ENCODE measurements at places on chromosomes 6 and 20.

DNA sequence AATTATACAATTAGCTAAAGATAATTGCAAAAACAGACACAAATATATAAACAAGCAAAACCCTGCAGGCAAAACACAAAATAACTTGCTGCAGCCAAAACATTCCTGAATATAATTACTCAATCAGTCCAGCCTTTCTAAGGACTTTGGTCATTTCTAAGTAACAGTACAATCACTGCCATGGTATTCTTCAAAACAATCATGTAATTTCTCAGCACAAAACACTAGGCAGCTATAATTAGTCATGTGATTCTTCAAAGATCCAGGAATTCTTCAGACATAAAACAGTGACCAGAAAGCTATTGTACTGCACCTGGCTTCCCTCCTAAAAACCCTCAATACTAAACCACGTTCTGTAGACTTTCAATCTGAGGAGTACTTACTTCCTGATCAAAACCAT is 881.1 kb downstream of the EPHA7 start:
- no peak for DNase-seq

- DNase-seq, result no peak
These were observed 5.2 kb downstream of the DNAH8 start for GRCh38 chr6:38720295-38720694.

- no peak for DNase-seq
These were observed 9.9 kb downstream of the TFAP2A start for GRCh38 chr6:10404799-10405512.

DNA sequence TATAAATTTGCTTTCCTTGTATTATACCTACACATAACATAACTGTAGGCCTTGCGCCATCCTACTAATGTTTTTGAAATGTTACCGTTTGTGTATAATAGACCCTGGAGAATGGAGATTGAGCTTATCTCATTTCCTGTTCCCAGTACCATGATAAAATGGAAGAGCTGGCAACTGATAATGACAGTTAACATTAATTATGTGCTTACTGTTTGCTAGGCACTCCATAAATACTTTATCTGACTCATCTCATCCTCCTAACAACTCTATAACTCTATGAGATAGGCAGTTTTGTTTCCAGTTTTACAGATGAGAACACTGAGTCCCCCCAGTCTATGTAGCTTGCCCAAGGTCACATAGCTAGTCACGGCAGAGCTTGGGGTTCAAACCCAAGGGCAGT is 396.7 kb downstream of the SYNE1 start:
- no peak for DNase-seq

DNA sequence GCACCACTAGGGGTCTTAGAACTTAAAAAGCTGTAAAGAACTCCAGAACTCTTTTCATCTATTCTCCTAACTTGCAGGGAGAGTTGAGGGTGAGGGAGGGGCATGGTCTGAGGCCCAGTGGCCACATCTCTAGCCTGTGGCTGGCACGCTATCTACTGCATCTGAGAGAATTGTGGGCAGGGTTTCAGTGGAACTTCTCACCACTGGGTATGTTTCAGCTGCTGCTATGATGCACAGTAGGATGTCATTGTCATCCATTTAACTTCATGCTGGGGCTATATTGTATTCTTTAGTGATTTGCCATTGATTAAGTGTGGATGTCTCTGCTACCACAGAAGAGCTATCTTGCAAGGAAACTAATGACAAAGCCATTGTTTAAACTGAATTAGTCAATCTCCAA is 4.5 kb downstream of the TMEM14A start:
- DNase-seq, result no peak

GRCh38 chr6:93272211-93272610 is 147.1 kb downstream of the EPHA7 start:
- DNase-seq, result no peak

DNA sequence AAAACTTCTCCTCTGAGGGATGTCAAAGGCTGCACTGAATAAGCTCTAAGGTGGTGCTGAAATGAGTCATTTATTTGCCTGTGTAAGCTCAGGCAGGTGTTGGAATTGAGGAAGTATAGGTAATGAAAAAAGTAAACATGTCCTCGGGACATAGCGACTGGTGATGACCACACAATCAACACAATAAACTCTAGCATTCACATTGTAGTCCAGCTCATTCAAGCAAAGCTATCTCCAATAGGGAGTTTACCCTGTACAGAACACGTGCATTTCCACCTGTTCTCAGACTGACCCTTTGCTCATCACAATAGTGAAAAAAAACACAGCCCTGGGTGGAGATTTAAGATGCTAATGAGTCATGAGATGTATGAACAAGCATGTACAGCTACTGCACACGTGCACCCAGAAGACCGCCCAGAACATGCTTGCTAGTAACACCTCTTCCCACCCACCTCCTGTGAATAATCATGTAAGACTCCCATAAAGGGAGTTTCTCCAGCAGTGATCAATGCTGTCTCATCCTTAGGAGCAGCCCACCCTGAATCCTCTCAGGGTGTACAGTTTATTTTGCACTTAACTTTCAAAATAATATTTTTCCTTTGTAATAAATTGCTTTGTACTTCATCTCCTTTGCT is 33.0 kb upstream of the POU5F1 start:
- no peak for DNase-seq

GRCh38 chr6:21140966-21141365 is 452.6 kb upstream of the SOX4 start:
- no peak for DNase-seq

DNA sequence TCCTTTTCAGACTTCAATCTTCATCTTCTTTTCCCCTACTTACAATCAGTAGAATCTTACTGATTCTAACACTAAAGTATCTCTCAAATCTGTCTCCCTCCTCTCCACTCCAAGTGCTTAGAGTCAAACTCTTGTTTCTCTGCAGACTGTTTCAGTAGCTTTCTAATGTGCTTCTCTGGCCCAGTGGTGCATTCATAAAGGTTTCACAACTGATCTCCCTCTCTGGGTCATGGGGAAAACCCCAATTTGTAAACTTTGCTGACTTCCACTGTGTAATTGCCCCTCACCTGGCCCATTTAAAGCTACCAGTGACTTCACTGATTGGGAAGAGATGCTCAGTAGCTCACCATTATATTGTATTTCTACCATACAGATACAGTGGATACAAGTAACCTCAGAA is 183.6 kb downstream of the FAXC start:
- no peak for DNase-seq

GRCh38 chr6:11785774-11786579 is 7.4 kb upstream of the ADTRP start:
- peak; percentile 28 for DNase-seq

DNA sequence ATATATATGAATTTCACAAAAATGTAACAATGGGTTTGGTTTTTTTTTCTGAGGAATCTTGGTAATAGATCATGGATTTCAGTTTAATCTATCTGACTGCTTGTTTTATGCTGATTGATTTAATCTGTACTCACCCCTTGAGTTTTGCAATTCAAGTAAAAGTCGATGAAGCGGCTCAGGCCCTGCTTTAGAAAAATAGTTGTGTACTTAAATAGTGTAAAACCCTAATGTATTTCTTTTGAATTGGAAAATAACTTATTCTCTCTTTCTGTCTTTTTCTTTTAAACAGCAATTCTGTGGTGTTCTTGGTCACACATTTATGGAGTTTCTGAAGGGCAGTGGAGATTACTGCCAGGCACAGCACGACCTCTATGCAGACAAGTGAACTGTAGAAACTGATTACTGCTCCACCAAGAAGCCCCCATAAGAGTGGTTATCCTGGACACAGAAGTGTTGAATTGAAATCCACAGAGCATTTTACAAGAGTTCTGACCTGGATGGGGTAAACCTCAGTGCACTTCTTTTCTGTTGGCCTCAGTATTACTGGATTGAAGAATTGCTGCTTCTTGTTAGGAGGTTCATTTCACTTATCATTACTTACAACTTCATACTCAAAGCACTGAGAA is 4.0 kb downstream of the LOC128125822 start:
- no peak for DNase-seq

- DNase-seq, result no peak
These were observed 148.0 kb downstream of the MANEA start for GRCh38 chr6:95725344-95725743.

GRCh38 chr20:32205110-32205842 is 2.3 kb downstream of the PLAGL2 start:
- DNase-seq, result no peak

DNA sequence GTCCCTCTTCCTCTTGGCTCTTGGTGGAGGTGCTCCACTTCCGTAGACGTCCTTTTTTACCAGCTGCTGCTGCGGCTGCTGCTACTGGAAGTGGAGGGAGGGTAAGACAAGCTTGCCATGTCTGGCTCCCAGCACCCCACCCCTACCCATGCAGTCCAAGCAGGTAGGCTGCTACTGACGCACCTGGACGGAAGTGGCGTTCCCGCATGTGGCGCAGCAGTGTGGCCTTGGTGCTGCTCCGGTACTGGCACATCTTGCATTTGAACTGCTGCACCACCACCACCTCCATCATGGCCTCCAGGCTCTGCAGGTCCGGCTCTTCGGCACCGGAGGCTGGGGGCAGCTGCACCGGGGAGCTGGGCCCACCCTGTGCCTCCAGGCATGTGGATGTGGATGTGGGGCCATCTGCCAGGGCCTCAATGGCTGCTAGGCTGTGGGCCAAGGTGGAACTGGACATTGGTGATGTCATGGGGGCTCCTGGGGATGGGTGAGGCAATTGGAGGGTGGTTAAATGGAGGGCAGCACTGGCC is 4.4 kb downstream of the ZNF335 start:
- no peak for DNase-seq

DNA sequence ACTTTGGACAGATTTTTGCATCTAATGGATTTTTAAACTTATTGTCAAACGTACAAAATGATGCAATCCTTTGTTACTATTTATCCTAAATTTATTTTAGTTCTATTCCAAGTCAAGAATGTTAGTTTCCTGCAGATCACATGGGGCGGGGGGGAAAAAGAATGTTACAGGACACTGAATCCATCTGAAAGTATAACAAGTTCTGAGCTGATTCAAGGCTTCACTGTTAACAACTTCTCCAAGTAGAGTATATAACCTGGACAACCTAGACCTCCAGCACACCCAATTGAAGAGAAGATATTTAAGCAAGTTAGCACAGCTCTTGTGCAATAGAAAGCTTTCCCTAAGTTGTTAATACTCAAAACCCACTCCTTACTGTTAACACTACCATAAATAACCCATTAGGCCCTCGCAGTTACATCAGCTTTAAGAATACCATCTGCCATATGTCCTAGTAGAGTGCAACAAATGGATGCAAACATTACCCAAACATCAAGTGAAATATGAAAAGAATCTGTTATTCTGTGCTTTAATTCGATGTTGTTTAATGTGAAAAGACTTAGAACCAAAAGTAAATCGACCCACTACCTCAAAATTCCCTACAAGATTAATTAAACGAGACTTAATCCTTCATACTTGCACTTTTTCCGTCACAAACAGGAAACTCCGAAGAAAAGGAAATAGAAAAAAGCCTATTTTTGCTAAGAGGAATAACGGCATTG is 1.3 kb downstream of the SEC63 start:
- DNase-seq, result no peak
